Stimulated activated naive CD4-positive, alpha-beta T cell (primary cell): ENCODE measurements at places on chromosomes 2 and 18.

GRCh38 chr18:7609617-7610016 lies 42.5 kb downstream of the PTPRM start:
- no peak for DNase-seq

GRCh38 chr2:109059474-109060165 lies 69.4 kb upstream of the SH3RF3 start:
- DNase-seq = no peak

DNA sequence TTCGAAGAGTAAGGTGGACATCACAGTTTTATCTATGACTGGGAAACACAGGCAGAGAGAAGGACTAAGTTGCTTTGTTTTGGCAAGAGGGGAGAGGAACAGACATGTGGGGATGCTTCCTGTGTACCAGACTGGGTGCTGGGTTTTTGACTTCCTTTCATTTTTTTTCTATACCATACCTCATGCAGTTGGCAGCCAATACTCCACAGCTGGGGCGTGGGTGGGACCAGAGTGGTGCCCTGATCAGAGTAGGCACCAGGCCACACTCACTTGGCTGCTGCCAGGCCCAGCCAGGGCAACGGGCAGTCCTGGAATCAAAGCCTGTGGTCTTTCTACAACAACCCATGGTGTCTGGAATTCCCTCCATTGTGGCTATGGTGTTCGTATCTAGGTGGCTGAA lies 45.2 kb downstream of the SH3RF3 start:
- DNase-seq = peak; percentile 21

GRCh38 chr2:240994171-240994896 lies 4.1 kb upstream of the SNED1 start:
- no peak for DNase-seq

- DNase-seq = no peak
These were observed 119.5 kb upstream of the PARD3B start for GRCh38 chr2:204425821-204426220.

GRCh38 chr2:16194530-16194929 lies 254.2 kb downstream of the MYCN start:
- no peak for DNase-seq

GRCh38 chr18:62717169-62717924 lies 2.0 kb downstream of the PHLPP1 start:
- DNase-seq = peak; percentile 31

DNA sequence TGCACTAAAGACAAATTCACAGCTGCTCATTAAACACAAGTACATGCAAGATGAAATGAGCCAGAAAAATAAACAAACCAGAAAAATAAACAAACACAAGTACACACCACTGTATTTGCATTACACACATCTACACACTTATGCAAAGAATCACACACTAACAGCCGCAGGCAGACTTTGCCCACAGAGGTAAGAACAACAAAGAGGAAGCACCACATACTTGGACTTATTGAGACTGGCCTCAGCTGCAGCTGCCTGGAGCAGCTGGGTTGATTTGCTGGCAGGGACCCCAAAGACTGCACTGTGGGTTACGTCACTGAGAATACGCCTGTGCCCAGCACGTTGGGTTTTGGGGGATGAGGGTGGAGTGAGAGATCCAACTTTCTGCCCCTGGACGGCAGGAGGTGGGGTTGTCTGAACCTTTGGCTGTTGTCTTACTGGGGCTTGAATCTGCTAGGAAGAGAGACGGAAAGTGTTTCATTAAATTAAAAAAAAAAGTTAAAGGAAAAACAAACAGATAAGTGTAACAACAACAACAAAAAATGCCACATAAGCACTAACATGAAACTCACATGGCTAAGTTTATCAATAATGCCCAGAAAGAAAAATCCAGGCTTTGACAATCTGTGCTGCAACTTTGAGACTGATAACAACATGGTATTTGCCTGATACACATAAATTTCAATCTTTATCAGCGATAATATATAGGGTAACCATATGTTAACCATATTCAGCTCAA lies 71.9 kb upstream of the NFU1 start:
- DNase-seq = no peak

DNA sequence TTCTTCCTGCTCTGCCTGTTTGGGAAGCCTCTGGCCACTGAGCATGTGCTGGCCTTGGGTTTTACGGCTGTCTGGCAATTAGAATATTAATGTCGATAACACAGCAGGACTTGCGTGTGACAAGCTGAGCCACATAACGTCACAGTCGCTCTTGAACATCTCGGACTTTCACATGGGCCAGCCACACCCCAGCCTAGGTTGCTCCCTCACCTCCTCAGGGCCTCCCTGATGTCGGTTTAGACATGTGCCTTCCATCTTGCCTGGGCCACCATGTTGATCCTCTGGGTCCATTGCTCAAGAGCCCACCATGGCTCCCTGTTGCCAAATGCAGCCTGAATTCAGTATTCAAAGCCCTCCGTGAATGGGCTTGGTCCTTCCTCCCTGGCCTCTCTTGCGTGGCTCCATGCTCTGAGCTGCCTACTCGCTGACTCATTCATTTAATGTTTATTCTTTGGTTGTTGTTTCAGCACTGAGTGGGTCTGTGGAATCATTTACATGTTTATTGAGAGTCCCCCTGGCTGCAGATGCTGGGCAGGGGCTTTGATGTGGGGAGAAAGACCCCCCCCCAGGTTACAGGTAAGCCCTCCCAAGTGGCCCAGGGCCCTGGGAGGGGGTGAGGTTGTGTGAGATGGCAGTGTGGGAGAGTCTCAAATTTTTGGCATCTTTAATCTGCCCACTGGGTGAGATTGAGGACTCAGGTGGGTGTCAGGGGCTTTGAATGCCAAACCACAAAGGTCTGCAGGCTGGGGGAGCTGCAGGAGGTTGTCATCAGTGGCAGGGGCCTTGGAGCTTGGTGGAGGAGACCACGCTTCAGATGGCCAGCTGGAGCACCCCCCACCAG lies 62.0 kb downstream of the ODC1 start:
- DNase-seq = no peak

GRCh38 chr2:225471039-225471438 lies 71.5 kb downstream of the NYAP2 start:
- no peak for DNase-seq

DNA sequence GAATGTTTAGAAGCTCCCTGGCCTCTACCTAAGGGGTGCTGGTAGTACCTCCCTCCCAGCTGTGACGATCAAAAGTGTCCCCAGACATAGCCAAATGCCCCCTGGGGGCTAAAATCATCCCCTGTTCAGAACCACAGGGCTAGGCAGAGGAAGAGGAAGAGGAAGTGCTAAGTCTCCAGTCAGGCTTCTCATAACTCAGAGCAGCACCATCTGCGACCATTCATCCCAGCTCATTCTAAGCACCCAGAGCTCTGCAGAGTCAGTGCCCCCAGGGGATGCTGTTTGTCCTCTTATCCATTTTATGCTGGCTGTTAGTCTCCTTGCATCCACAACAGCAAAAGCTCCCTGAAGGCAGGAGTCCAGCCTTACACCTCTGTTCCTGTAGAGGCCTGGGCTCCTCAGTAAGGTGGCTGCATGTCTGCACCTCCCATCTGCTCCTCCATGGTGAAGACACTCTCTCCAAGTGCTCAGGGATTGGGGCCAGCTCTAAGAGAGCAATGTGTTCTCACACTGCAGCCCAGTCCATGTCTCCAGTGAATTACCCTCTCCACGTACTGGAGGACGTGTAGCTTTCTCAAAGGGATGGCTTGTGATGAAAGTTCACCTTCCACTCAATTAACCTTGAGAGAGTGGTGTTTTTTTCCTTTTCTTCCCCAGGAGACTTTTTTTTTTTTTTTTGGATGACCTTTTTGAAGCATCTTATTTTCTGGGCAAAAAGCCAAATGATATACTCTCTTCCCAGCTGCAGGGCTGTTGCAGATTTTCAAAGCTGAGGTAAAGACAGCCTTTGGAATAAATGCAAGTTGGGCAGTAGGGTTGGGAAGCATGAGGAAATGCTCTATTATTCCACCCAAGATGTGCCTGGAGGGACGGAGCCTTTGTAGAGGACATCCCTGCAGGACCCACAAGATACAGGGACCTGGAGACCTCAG lies 158.9 kb upstream of the SLC14A2 start:
- DNase-seq = no peak

- DNase-seq = no peak
These were observed 6.4 kb downstream of the TGFBRAP1 start for GRCh38 chr2:105323111-105323510.

DNA sequence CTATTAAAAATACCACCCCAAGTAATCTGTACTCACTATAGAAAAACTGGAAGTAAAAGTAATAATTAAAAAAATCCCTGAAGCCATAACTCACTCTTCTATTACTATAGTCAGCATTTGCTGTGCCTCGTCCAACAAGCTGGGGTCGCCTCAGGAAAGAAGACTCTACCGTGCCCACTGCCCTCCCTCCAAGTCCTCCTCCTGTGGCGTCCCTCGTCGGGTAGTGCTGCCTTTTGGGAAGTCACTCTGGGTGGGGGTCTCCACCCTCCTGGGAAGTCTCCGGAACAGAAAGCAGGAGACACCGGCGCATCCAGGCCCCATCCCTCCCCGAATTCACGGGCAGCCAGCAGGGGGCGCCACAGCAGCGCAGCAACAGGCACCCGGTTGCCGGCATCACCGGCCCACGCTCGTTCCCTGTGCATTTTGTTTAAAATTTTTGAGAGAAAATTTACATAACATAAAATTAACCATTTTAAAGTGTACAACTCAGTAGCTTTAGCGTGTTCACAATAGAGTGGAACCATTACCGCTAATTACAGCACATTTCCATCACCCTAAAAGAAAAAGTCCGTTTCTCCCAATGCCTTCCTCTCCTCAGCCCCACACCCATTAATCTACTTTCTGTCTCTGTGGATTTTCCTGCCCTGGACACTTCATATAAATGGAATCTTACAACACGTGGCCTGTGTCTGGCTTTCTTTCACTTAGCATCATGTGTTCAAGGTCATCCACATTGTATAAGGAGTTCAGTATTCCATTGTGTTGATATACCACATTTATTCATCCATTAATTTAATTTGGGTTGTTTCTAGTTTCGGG lies 62.2 kb downstream of the ADNP2 start:
- no peak for DNase-seq

DNA sequence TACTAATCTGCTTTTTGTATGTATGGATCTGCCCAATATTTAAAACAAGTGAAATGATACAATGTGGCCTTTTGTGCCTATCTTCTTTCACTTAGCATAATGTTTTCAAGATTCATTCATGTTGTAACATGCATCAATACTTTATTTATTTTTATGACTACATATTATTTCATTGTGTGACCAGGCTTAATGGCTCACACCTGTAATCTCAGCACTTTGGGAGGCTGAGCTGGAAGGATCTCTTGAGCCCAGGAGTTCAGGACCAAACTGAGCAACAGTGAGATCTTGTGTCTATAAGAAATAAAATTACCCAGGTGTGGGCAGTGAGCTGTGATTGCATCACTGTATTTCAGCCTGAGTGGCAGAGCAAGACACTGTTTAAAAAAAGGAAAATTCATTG lies 33.2 kb downstream of the SPOPL start:
- DNase-seq = no peak

DNA sequence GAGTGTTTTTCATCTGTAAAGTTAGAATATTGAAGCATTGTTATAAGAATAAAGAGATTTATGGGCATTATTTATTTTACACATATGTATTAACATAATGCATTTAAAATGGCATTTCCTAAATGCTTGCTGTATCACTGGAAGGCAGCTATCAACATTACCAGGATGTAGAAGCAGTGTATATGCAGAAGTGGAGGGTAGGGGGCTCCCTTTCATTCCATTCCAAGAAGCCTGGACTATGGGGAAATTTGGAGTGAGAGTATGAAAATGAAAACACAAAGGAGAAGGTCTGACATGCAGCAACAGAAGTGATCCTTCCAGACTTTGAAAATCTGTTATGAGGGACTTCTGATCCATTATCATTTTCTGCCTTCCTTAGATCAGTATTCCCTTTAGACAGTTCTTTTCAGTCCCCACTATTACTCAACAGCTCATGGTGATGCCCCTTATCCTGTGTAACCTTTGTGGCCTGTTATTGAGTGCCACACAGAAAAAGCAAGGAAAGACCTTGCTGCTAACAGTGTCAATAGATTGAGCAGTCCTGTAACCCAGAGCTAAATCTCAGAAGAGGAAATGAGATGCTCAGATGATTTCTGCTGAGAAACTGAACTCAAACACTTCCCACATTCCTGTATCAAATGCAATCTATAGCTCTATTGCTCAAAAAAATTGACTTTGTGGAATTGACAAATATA lies 216.6 kb downstream of the HNMT start:
- DNase-seq = no peak

DNA sequence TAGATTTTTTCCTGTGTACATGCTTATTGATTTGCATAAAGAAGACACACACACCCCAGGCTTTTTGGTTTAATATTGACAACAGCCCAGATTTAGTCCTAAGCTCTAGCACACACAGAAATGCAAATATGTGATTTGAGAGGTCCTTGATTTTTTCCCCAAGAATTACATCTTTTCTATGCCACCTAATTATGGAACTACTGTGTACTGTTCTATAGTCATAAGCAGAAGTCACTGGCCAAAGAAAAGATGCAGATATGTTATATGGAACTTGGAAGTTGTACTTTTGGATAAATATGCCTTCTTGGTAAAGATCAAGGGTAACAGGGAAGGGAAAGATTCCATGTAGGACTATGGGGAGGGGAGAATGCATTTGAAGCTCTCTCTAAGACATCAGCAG lies 105.6 kb downstream of the SETBP1 start:
- no peak for DNase-seq

GRCh38 chr18:42925036-42925435 lies 190.4 kb downstream of the RIT2 start:
- DNase-seq = no peak

GRCh38 chr2:146081459-146081858 lies 1561.5 kb upstream of the ZEB2 start:
- DNase-seq = no peak

DNA sequence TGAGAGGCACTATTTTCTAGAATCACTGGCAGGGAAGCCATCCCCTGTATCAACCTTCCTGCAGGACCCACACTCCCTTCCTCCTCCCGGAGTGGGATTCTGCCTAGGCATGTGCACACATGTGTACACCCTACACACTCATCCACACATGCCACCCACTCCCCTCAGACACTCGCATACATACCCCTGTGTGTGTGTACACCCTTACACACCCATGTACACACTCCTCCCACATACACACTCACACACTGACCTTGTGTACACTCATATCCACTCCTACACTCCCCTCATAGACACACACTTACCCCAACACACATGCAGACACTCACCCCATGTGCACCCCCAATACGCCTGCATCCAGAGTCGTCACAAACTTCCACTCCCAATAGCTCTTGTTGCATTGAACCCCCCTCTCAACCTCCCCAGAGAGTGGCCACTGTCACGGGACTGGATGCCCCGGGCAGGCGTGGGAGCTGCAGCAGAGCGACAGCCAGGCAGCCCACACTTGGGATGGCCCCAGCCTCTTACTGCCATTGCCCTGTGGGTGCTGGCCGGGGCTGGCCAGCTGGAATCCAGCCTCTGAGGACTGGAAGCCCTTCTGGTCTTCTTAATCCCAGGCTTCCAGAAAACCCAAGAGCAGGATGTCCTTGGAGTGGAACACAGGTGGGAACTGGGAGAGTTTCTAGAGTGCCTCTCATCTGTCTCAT lies 251.0 kb downstream of the LOXHD1 start:
- no peak for DNase-seq

GRCh38 chr2:75637568-75637967 lies 9.0 kb upstream of the MRPL19 start:
- DNase-seq = no peak
